ENCODE measurements at places on chromosomes 7 and 10. TPM values are rescaled to one million over a fixed set of nuclear protein-coding genes. Genes with fewer than 3 reads are reported as not detected.

UPK3BL2 gene
- total RNA-seq, result 0.65 TPM

PILRA gene
- not detected for total RNA-seq

ZNF485 gene
- 2.3 TPM for total RNA-seq

OR2A5 gene
- not detected for total RNA-seq

NOBOX gene
- total RNA-seq, result not detected

NXPH1 gene
- not detected for total RNA-seq

FFAR4 gene
- not detected for total RNA-seq

IMMP2L gene
- 6.2 TPM for total RNA-seq

C10orf67 gene
- under 0.01 TPM for total RNA-seq

VWA2 gene
- not detected for total RNA-seq

TIMM23 gene
- total RNA-seq, result 130 TPM

ANKRD1 gene
- total RNA-seq, result 1,657 TPM

AGR3 gene
- not detected for total RNA-seq

CALML3 gene
- not detected for total RNA-seq

CALML5 gene
- total RNA-seq, result not detected

ECHS1 gene
- total RNA-seq, result 74.7 TPM

ASL gene
- total RNA-seq, result 71.8 TPM

HKDC1 gene
- not detected for total RNA-seq

TFR2 gene
- not detected for total RNA-seq

LRGUK gene
- 0.76 TPM for total RNA-seq

UNCX gene
- total RNA-seq, result not detected

LRRD1 gene
- total RNA-seq, result under 0.01 TPM

MYPN gene
- not detected for total RNA-seq

WDR86 gene
- not detected for total RNA-seq

All from epithelial cell of umbilical artery (primary cell).